ENCODE measurements at places on chromosomes 1 and 21.

GRCh38 chr1:150810958-150811659, 3.0 kb upstream of the CTSK start:
- no peak for DNase-seq

GRCh38 chr1:149914545-149914944, 3.1 kb downstream of the SV2A start:
- DNase-seq = no peak

- no peak for DNase-seq
Observed at GRCh38 chr1:155966750-155967149, 11.6 kb downstream of the ARHGEF2 start.

DNA sequence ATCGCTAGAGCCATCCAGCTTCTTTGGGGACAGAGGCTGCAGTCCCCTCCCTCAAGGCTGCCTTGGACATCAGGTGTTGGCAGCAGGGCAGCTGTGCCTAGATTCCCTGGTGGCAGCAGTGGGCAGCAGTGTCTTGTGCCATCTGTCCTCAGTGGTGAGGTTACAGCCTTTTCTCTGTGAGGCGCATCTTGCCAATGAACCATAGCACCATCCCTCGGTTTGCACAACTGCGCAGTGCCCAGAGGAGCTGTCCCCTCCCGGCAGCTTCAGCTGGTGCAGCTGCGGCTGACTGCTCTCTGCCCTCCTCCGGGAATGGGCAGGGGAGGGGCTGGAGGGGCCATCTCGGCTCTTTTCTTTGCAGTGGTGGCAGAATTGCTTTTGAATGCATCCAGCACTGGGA, 59.0 kb upstream of the C8B start:
- no peak for DNase-seq

DNA sequence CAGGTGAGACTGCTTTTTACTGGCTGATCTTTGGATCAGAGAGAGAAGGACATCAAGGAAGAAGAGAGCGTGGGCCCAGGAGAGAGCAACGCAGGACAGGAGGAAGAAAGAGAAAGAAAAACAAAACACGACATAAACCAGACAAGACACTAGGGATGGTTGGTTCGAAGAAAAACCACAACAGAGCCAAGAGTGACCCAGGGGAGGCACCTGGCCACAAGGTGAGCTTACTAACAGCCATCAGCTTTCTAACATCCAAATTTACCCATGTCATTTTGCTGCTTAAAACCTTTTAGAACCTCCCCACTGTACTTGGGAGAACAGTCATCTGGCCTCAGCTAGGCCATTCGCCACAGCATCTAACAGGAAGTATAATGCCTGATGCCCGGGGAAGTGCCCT, 57.8 kb downstream of the ARHGEF11 start:
- DNase-seq = no peak

DNA sequence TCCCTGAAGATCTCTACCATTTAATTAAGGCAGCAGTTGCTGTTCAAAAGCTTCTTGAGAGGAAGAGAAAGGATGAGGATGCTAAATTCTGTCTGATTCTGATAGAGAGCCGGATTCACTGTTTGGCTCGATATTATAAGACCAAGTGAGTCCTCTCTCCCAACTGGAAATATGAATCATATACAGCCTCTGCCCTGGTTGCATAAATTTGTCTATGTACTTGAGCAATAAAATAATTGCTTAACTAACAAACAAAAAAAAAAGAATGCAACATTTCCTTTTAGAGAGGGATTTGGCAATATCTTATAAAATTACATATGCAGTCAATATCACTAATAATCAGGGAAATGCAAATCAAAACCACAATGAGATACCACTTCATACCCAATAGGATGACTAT, 26.8 kb downstream of the ALDH9A1 start:
- DNase-seq = no peak

DNA sequence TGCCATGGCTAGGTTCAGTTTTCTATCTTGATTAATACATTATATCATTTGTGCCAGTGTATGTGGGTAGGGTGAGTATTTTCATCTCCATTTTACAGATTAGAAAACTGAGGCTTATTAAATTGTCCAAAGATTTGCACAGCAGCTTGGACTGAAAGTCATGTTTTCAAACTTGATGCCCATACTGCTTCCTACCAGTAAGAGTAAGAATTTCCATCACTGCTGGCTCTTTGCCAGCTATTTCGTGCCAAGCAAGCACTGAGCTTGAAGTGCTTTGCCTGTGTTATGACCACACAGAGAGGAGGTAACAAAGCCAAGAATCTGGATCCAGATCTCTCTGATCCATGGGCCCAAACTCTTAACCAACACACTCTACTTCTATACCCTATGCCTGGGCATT, 295.0 kb downstream of the VAV3 start:
- no peak for DNase-seq

GRCh38 chr1:234843946-234844345, 234.0 kb upstream of the IRF2BP2 start:
- DNase-seq = no peak

- no peak for DNase-seq
Observed at GRCh38 chr1:166479052-166479631, 312.3 kb upstream of the FAM78B start.

GRCh38 chr1:63261736-63262458, 60.5 kb upstream of the FOXD3 start:
- DNase-seq = no peak

GRCh38 chr1:201414051-201414738, 7.3 kb downstream of the TNNI1 start:
- no peak for DNase-seq

DNA sequence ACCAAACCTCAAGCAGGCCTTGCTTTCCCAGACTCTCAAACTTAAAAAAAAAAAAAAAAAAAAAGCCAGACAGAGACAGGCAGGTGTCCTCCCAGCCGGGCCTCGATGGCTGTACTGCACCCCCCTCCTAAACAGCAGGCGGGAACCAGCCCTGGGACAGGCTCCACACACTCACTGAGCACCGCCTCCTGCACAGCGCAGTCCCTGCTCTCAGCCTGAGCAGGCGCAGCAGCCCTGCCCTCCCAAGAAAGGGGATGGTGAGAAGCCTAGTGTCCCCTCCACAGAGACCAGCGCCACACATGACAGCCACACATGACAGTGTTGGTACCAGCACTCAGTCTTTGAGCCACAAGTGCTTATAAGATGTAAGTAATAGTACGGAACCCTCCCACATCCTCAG, 11.9 kb downstream of the MX2 start:
- no peak for DNase-seq

DNA sequence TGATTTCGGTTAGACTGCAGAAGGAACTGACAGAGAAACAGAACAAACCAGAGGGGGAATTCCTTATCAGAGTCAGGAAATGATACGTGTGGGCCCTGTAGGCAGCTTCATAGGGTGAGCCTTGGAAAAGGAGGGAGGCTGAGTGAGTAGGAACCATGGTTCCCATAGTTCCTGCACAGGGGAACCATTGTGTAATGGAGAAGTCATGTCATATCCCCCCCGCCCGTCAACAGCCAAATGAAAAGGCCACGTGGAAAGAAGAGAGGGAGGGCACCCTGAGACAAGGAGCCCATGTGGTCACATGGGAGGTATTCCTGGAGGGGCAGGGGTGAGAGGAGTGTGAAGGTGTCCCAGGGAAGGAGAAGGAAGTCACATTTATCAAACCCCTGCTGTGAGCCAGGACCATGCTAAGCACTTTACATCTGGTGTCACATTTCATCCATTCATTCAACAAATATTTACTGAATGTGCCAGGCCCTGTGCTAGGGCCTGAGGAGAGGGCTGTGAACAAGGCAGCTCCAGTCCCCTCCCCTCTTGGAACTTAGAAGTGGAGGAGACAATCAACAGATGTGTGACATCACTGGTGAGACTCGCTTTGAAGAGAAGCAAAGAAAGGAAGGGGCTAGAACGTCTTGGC, 15.7 kb upstream of the FGR start:
- DNase-seq = no peak

- no peak for DNase-seq
Observed at GRCh38 chr1:118321840-118322239, 136.8 kb upstream of the SPAG17 start.

GRCh38 chr1:58266242-58266641, 280.3 kb downstream of the OMA1 start:
- DNase-seq = no peak

GRCh38 chr1:84792421-84792820, 100.6 kb downstream of the LPAR3 start:
- DNase-seq = no peak

GRCh38 chr1:88695781-88696180, 11.7 kb downstream of the PKN2 start:
- no peak for DNase-seq

DNA sequence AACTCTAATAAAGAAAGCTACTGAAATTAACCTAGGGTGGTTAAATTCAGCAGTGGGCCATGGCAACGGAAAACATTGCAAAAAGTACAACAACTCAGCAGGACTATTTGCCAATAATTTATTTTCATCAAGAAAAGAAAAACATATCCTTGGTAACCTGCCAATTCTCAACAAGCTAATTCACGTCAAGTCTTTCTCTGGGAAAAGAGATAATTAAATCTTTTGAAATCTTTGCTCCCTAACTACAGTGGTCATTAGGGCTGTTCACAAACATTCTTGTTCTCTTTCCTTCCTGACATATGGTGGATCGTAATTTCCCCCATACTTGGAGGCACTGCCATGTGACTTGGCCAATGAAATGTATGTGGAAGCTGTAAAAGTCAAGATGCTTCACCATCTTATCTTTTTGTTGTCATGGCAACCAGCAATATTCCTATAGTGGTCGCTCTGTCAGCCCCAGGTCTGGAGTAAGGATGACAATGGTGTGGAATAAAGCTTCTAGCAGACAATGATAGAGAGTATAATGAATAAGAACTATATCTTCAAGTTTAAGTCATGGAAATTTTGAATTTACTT, 29.6 kb upstream of the ZNF326 start:
- DNase-seq = no peak

GRCh38 chr1:172286629-172287076, 133.8 kb upstream of the C1orf105 start:
- DNase-seq = no peak

DNA sequence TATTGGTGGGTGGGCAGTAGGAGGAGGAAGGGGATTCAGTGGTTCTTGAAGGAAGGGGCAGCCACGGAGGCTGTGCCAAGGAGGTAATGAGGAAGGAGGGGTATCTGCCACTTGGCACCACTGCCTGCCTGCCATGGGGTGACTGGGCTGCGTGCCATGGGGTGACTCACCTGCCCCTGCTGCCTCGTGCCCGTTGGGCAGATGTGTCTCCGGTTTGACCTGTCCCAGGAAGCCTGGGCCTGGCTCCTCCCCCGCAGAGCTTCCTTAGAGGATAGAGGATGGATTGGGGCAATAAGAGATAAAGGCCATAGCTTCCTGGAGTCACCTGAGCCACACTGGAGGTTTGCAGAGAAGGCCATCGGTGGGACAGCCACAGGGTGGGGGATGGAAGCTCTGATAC, 1.7 kb downstream of the PADI3 start:
- DNase-seq = no peak

DNA sequence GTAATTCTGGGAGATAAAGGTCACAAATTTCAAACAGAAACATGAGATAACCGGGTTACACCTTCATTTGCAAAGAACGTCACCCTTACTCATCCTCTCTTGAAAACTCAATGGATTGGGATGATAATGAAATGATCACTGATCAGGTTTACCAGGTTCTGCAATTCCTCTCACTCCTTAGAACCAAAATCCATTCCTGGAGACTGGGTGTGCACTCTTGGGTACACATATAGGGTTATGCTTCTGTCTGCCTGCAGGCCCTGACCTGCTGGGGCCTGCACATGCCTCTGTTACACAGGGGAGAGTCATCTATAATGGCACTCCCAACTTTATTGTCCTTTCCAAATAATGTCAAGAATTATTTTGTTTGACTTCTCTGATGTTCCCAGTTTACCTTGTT, 8.3 kb downstream of the SUSD4 start:
- DNase-seq = no peak

- DNase-seq = no peak
Observed at GRCh38 chr1:224300346-224300745, 29.6 kb downstream of the NVL start.

GRCh38 chr21:43859747-43860214, 5.2 kb upstream of the AGPAT3 start:
- DNase-seq = no peak

GRCh38 chr1:230067871-230068620, 1.0 kb downstream of the GALNT2 start:
- no peak for DNase-seq

- DNase-seq = no peak
Observed at GRCh38 chr1:56979986-56980755, 14.4 kb upstream of the C8B start.

All from esophagus squamous epithelium (tissue), 5 donors.